Stimulated activated CD8-positive, alpha-beta memory T cell treated with anti-CD3 and anti-CD28 coated beads, Interleukin-4, amount 100 ng/mL, for 1 hour (primary cell): ENCODE measurements at places on chromosomes 4 and X.

DNA sequence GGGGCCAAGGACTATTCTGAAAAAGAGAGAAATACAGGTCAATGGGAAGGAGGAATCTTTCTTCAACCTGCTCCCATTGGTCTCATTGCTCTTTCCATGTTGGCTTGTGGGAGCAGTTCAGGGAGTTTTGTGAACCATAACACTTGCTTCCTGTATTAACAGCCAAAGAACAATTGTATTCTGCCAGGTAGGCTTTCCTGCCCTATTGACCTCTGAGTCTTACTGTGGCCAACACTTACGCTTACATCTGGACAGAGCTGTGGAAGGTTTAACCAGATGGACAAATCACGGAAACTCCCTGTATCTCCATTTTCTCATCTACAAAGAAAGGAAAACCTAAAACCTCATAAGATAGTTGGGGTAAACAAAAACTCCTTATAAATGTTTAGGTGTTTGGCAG, 30.7 kb downstream of the MID1IP1 start:
- DNase-seq, result no peak

DNA sequence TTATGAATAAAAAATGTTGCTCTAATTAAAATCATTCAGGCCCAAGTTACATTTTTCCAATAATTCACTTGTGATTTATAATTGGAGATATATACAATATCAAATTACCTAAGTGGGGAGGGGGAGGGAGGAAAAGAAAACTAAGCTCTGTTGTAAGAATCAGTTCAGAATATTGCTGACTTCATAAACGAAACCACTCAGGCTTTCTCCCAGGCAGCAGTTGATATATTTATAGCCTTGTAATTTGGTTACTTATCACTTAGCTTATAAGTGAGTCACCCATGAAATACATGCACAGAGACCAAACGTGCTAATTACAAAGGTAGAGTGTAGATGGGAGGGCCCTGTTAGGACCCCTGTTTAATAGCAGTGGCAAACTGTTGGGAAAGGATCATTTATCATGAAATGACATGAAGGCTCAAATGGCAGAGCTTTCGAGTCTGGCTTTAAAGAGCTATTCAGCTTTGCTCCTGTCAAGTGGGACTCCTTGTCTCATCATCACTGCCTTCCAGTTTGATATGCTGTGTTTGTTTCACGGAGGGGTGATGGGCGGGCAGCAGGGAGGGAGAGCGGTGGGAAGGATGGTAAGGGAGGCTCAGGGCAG, 105.6 kb upstream of the PGRMC2 start:
- no peak for DNase-seq

- DNase-seq, result no peak
Measured at GRCh38 chr4:155973639-155974475, 20.2 kb upstream of the CTSO start.

DNA sequence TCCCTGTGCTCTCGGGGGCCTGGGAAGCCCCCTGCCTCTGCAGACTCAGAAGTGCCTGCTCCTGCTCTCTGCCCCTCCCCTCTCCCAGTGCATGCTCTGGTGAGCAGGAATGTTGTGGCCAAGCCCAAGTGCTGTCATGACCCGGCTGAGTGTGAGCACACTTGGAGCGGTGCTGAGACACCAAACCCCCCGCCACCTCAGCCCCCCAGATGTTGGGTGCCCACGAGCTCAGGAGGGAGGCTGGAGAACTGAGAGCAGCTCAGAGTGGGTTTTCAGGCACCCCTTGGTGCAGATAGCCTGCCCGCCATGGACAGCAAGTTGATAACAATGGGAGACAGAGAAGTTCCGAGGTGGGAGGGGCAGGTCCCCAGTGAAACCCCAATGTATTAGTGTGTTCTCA, 477.4 kb downstream of the ACTRT1 start:
- DNase-seq, result no peak

- DNase-seq, result no peak
Measured at GRCh38 chr4:5186271-5187064, 135.2 kb downstream of the STK32B start.

DNA sequence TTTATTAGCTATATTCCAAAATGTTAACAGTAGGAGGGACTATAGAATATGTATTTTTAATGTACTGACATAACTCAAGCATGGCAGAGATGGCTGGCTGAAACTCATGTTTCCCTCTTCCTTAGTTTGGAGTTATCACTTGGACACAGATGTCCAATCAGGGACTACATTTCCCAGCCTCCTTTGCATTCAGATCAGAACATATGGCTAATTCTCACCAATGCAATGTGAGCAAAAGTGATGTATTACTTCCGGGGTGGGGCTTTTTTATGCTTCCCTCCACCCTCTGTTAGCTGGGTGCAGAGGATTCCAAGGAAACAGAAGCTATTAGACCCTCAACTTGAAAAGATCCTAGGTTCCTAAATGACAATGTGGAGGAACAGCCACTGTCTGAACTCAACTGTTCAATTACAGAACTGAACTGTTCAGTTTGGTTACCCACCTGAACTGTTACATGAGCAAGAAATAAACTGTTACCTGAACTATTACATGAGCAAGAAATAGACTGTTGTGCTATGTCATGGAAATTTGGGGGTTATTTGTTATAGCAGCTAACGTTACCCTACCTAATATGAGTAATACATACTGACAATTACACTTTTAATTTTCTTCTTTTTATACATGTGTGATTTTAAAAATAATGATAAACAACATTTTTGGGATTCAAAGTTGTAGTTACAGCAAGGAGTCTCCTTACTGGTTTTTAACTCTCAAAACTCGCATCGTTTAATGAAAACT, 29.6 kb upstream of the ERVMER34-1 start:
- DNase-seq, result no peak

DNA sequence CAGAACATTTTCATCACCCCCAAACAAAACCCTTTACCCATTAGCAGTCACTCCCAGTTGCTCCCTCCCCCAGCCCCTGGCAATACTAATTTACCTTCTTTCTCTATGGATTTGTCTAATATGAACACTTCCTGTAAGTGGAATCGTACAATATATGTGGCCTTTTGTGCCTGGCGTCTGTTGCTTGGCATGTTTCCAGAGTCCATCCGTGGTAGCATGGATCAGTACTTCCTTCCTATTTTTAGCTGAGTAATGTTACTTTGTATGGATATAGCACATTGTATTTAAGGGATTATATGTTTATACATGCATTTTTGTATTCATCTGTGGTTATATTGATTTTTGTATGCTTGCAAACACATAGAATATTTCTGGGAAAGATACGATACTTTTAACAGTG, 48.2 kb downstream of the PPEF1 start:
- no peak for DNase-seq

DNA sequence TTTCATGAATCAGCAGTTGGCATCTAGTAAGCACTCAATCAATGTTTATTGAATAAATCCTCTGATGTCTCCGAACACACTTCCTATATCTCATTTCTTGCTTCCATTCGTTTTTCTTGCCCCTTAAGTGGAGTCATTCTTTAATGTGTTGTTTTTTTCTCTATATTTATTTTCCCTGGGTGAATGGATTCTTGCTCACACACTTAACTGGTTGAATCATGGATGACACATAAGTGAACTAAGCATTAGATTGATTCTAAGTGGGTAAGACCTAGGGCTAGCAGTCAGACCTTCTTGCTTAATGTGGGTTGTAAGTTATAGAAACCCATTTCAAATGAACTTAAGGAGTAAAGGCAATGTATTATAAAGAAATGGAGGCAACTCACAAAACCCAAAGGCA, 111.1 kb downstream of the RTL3 start:
- DNase-seq, result no peak

DNA sequence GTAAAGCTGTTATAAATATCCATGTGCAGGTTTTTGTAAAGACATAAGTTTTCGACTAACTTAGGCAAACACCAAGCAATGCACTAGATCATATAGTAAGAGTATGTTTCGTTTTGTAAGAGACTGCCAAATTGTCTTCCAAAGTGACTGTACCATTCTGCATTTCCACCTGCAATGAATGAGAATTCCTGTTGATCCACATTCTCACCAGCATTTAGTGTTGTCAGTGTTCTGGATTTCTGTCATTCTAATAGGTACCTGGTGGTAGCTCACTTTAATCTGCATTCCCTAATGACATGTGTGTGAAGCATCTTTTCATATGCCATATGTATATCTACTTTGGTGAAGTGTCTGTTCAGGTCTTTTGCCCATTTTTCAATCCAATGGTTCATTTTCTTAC, 57.8 kb downstream of the SH3RF1 start:
- DNase-seq, result no peak

- no peak for DNase-seq
Measured at GRCh38 chrX:20240201-20240600, 26.5 kb downstream of the RPS6KA3 start.

DNA sequence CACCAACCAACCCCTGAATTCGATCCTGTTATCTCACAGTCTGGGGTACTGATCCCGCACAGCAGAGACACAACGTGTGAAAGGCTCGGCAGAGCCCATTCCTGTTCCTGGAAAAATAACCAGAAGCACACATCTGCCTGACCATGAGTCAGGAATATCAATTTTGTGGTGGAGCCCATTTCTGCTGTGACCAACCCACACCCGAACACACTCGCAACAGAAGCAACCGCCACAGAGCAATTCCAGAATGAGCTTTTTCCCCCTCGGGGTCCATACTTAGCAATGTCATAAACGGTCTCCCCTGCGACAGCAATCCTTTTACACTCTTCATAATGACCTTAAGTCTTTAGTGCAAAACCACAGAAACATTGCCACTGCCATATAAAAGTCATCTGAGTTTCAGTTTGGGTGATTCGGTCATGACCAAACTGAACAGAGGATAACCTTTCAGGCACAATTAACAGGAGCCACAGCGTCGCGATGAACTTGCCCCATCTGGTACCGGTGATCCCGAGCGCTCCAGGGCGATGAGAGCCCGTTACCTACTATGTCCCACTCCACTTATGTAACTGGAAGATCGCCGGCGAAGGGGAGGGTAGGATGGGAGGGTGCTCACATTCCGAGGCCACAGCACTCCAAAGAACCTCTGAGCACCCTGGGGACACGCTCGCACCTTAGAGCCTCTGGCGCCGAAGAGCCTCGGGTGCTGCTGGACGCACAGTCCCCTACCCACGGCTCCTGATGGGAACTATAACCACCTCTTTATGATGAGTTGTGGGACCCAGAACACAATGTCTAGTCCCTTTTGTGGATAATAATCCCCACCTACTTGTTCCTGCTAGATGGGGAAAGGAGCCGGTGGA, 1.1 kb downstream of the MECP2 start:
- DNase-seq, result no peak

DNA sequence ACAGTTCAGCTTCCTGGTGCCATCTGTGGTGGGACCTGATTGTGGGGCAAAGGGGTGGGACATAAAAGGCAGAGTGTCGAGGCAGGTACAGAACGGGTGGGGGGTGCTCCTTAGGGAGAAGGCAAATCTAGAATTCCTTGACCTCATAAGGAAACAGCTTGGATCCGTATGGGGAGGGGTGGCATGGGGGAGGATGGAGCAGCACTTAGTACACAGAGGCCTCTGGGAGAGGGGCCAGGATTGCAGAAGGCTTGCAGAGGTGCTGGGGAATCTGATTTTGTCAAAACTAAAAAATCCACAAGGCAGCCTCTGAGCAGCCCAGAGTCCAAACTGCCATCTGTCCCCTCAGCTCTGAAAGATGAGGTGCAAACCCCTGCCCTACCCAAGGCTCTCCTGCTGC, 2.3 kb upstream of the EMD start:
- no peak for DNase-seq

- no peak for DNase-seq
Measured at GRCh38 chrX:105823092-105823455, 735 bp downstream of the NRK start.
